ENCODE measurements at places on chromosomes 2 and 18.

GRCh38 chr18:78507217-78507616, 472.4 kb upstream of the SALL3 start:
- no peak overlapping the region for H3K4me3 ChIP-seq
- DNase-seq, result no peak
- no peaks in the 10 kb centered on the region for H3K4me1 ChIP-seq
- H3K36me3 ChIP-seq, result no peaks in the 10 kb centered on the region
- no peak overlapping the region for H3K27ac ChIP-seq

GRCh38 chr18:58225101-58225500, 181.1 kb downstream of the NEDD4L start:
- H3K4me3 ChIP-seq, result no peak overlapping the region
- H3K4me1 ChIP-seq, result no peaks in the 10 kb centered on the region
- no peak for DNase-seq
- no peaks in the 10 kb centered on the region for H3K27me3 ChIP-seq

DNA sequence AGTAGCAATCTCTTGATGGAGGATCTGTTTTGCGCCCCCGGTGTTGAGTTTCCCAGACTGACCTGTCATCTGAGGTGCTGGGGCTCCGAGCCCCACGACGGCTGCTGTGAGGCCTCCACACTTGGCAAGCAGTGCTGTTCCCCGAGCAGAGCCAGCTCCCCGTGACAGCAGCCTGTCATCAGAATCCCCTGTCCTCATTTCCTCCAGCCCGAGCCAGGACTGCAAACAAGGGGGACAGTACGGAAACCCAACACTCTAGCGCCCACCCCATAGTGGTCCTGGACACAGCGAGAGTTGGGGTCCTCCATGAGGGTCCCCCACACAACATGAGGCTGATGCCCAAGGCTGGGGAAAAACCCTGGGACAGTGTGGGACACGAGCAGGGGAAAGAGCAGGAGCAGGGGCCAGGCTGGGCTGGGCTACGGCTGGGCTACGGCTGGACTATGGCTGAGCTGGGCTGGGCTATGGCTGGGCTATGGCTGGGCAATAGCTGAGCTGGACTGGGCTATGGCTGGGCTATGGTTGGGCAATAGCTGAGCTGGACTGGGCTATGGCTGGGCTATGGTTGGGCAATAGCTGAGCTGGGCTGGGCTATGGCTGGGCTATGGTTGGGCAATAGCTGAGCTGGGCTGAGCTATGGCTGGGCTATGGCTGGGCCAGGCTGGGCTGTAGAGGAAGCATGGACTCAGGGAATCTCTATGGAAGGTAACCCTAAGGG, 1.5 kb upstream of the KLHL30 start:
- H3K4me3 ChIP-seq, result no peak overlapping the region
- H3K27ac ChIP-seq, result no peak overlapping the region
- no peaks in the 10 kb centered on the region for H3K27me3 ChIP-seq
- no peak for DNase-seq

GRCh38 chr2:202064171-202064880, 8.7 kb upstream of the KIAA2012 start:
- H3K4me3 ChIP-seq, result no peak overlapping the region
- no peak for DNase-seq
- H3K27me3 ChIP-seq, result no peaks in the 10 kb centered on the region
- H3K27ac ChIP-seq, result no peak overlapping the region
- H3K36me3 ChIP-seq, result no peaks in the 10 kb centered on the region

DNA sequence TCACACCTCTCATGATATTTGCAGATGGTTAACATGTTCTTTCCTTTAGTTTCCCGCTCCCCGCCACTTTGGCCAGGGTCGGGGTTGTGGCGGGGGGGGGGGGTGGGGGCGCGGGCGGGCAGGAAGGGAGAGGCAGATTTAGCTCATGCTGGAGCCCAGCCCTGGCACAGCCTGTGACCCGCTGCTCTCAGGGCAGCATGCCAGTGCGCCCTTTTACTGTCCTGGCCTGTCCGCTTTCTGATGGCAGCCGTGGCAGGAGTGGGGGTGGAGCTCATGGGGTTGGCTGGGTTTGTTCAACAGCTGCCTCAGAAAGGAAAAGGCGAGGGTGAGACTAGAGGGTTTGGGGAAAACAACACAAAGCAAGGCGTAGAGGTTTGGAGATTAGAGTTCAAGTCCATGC, 56.1 kb downstream of the TNP1 start:
- no peak overlapping the region for H3K4me3 ChIP-seq
- DNase-seq, result no peak
- no peaks in the 10 kb centered on the region for H3K4me1 ChIP-seq
- no peaks in the 10 kb centered on the region for H3K36me3 ChIP-seq
- H3K27me3 ChIP-seq, result no peaks in the 10 kb centered on the region

GRCh38 chr18:34956663-34957062, 84.5 kb upstream of the MAPRE2 start:
- no peak for DNase-seq
- H3K27ac ChIP-seq, result no peak overlapping the region
- no peaks in the 10 kb centered on the region for H3K27me3 ChIP-seq
- no peak overlapping the region for H3K4me3 ChIP-seq
- H3K4me1 ChIP-seq, result no peaks in the 10 kb centered on the region
- no peaks in the 10 kb centered on the region for H3K36me3 ChIP-seq

- H3K27ac ChIP-seq, result no peak overlapping the region
- no peak for DNase-seq
- no peak overlapping the region for H3K4me3 ChIP-seq
- H3K27me3 ChIP-seq, result no peaks in the 10 kb centered on the region
Observed at GRCh38 chr2:168731616-168732015, 70.8 kb upstream of the NOSTRIN start.

- no peak overlapping the region for H3K27ac ChIP-seq
- H3K4me3 ChIP-seq, result no peak overlapping the region
- no peaks in the 10 kb centered on the region for H3K36me3 ChIP-seq
Observed at GRCh38 chr18:49031511-49032188, 80.9 kb upstream of the SMAD7 start.

DNA sequence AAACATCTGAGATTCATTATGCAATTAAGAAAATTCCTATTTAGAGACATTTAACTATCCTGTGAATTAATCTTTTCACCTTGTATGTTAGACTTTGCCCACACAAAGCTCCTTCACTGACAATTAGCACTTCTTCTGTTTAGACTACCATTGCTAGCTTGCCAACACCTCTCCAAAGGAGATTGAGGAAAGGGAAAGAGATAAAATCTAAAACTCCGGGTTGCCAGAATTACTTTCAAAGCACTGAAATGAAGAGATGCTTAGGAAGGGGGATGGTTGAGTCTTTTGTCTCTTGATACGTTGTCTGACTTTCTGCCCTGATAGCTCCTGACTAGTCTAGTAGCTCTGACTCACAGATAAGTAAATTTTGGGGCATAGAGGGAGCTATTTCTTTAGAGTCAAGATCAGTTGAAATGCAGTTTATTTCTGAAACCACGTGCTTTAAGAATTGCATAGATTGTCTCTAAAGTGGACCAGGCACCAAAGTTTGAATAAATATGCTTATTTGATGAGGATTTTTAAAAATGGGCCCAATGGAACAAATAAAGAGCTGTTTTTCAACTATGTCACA, 74.1 kb upstream of the DSEL start:
- no peaks in the 10 kb centered on the region for H3K36me3 ChIP-seq
- no peak for DNase-seq
- H3K4me1 ChIP-seq, result no peaks in the 10 kb centered on the region
- no peaks in the 10 kb centered on the region for H3K27me3 ChIP-seq
- H3K4me3 ChIP-seq, result no peak overlapping the region

- no peaks in the 10 kb centered on the region for H3K4me1 ChIP-seq
- no peak for DNase-seq
- no peaks in the 10 kb centered on the region for H3K27me3 ChIP-seq
- no peak overlapping the region for H3K4me3 ChIP-seq
Observed at GRCh38 chr2:66101206-66101605, 333.7 kb upstream of the MEIS1 start.

DNA sequence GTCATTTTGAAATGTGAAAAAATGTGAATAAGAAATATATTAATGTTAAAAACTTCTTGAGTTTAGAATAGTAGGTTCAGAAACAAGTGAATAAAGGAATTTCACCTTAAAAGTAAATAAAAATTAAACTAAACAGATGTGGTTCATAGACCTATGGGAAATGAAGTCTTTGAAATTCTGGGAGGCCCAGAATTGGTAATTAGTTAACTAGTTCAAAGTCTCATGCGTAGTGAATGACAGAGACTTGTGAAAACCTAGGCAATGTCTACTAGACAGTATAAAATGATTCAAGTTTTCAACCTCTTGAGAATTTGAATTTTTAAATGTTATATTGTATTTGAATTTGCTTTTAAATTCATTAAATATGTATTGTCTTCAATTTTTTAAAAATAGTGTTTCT, 32.6 kb upstream of the AAK1 start:
- peaks cover 4% of the 10 kb centered on the region for H3K4me1 ChIP-seq
- no peak overlapping the region for H3K27ac ChIP-seq
- no peak overlapping the region for H3K4me3 ChIP-seq
- H3K36me3 ChIP-seq, result no peaks in the 10 kb centered on the region
- DNase-seq, result no peak
- H3K27me3 ChIP-seq, result no peaks in the 10 kb centered on the region

GRCh38 chr2:25816249-25816648, 62.0 kb downstream of the ASXL2 start:
- H3K4me1 ChIP-seq, result peaks cover 26% of the 10 kb centered on the region
- no peaks in the 10 kb centered on the region for H3K27me3 ChIP-seq
- H3K36me3 ChIP-seq, result no peaks in the 10 kb centered on the region
- H3K4me3 ChIP-seq, result no peak overlapping the region

DNA sequence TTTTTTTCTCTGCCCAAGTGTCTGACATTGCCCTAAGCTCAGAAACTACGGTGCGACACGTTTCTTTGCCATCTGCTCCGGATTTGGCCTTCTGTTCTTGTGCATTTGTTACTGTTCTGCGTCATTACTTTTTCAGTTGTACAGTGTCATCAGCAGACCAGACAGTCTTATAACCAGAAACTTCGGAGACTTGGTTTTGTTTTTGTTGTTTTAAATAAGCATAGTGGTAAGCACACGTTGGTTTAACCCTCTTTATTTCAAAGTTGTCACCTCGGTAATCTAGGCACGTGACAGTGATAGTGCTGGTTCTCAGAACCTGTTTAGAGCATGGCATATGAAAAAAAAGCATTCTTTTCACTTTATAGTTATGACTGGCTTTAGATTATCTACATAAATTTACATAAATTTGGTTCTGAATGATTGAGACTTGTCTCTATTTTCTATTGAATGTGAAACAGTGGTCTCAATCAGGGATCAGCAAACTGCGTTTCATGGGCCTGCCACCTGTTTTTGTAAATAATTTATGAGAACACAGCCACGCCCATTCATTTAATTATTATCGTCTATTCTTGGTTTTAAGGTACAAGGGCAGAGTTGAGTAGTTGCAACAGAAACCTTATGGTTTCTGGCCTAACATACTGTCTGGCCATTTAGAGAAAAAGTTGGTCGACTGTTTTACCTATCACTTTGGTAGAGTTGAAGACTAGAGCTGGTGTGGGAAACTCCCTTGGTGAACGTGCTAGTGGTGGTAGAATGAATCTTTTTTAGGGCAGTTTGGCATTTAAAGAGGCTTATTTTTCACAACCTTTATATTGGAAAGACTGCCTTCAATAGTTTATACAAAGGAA, 106.5 kb downstream of the ZNF532 start:
- no peaks in the 10 kb centered on the region for H3K27me3 ChIP-seq
- H3K36me3 ChIP-seq, result no peaks in the 10 kb centered on the region
- no peaks in the 10 kb centered on the region for H3K4me1 ChIP-seq
- DNase-seq, result no peak

- H3K36me3 ChIP-seq, result no peaks in the 10 kb centered on the region
- no peak overlapping the region for H3K27ac ChIP-seq
- DNase-seq, result no peak
- no peaks in the 10 kb centered on the region for H3K4me1 ChIP-seq
- no peak overlapping the region for H3K4me3 ChIP-seq
- H3K27me3 ChIP-seq, result no peaks in the 10 kb centered on the region
Observed at GRCh38 chr2:23294238-23294637, 90.7 kb upstream of the KLHL29 start.

- no peaks in the 10 kb centered on the region for H3K27me3 ChIP-seq
- no peaks in the 10 kb centered on the region for H3K4me1 ChIP-seq
Observed at GRCh38 chr2:121237980-121238665, 46.9 kb downstream of the TFCP2L1 start.

DNA sequence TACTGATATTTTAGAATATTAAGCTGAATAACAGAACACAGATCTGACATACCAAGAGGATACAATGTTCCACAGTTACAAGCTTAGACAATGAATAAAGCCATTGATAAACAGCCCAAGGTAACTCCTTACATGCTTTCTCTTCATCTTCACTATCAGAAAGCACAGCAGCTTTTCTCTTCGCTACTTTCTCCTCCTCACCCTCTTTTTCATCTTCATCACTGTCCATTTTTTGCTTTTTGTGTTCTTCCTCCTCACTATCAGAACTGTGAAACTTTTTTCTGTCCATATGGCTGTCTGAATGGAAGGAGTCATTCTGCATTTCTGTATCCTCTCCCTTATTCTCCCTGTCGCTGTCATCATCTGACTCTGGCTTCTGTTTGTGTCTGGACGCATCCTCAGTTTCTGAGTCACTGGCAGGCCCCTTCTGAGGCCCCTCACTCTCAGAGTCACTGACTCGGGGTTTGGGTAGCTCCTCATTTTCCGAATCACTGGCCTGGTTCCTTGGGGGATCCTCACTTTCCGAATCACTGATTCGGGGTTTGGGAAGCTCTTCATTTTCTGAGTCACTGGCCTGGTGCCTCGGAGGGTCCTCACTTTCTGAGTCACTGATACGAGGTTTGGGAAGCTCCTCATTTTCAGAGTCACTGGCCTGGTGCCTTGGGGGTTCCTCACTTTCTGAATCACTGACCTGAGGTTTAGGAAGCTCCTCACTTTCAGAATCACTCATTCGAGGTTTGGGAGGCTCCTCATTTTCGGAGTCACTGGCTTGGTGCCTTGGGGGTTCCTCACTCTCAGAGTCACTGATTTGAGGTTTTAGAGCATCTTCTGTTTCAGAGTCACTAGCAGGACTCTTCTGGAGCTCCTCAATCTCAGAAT, 21.5 kb downstream of the IWS1 start:
- H3K4me1 ChIP-seq, result peaks cover 18% of the 10 kb centered on the region
- no peak overlapping the region for H3K27ac ChIP-seq
- peaks cover 45% of the 10 kb centered on the region for H3K36me3 ChIP-seq
- no peaks in the 10 kb centered on the region for H3K27me3 ChIP-seq

GRCh38 chr18:48997985-48998831, 47.4 kb upstream of the SMAD7 start:
- H3K27me3 ChIP-seq, result no peaks in the 10 kb centered on the region
- no peak for DNase-seq
- no peak overlapping the region for H3K4me3 ChIP-seq

GRCh38 chr18:68642003-68642402, 72.9 kb downstream of the TMX3 start:
- H3K4me1 ChIP-seq, result no peaks in the 10 kb centered on the region
- no peaks in the 10 kb centered on the region for H3K27me3 ChIP-seq
- no peaks in the 10 kb centered on the region for H3K36me3 ChIP-seq
- H3K27ac ChIP-seq, result no peak overlapping the region

DNA sequence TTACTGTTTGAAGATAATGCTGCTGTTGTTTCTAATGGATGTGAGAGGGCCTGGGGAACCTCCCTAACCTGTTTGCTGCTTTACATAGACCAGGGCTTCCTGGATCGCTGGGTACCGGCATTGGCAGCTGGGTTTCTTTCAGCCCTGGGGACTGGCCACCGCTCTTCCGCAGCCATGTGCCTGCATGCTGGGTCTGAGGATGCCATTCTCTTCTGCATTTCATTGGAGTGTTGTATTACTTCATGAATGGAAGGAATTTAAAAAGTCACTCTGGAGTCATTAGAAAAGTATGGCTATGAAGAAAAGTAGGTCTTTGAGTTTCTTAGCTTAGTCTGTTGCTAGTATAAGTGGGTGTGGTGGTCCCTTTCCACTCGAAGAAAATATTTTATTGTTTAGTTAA, 107.3 kb upstream of the MGAT5 start:
- H3K4me3 ChIP-seq, result no peak overlapping the region
- H3K4me1 ChIP-seq, result peaks cover 20% of the 10 kb centered on the region
- no peaks in the 10 kb centered on the region for H3K27me3 ChIP-seq
- H3K27ac ChIP-seq, result no peak overlapping the region
